ENCODE measurements at places on chromosomes 4 and X.

GRCh38 chrX:20218836-20219505 is 47.7 kb downstream of the RPS6KA3 start:
- no peak for DNase-seq

GRCh38 chrX:114924856-114925255 is 92.6 kb downstream of the IL13RA2 start:
- DNase-seq: no peak

DNA sequence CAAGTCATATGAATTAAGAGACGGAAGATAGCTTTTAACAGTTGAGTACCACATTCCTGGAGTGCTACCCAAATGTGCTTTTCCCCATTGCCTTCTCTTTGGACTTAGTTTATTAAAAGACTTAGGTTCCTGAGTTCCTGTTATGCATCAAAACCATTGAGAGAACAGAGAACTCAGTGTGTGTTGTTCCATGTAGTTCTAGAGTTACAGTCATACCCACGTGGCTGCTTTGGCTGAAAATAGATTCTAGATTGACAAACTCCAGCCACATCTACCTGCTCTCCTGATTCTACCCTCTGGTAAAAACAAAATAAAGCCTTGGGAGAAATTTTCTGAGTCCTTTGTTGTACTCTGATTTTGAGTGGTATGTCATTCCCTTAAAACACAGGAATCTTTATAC is 385.4 kb downstream of the IL15 start:
- DNase-seq: no peak

- no peak for DNase-seq
These were observed 10.3 kb downstream of the GNL3L start for GRCh38 chrX:54540289-54540688.

- DNase-seq: no peak
These were observed 297.4 kb upstream of the TACR3 start for GRCh38 chr4:104017213-104017612.

GRCh38 chr4:155785828-155786227 is 27.0 kb downstream of the GUCY1B1 start:
- no peak for DNase-seq

DNA sequence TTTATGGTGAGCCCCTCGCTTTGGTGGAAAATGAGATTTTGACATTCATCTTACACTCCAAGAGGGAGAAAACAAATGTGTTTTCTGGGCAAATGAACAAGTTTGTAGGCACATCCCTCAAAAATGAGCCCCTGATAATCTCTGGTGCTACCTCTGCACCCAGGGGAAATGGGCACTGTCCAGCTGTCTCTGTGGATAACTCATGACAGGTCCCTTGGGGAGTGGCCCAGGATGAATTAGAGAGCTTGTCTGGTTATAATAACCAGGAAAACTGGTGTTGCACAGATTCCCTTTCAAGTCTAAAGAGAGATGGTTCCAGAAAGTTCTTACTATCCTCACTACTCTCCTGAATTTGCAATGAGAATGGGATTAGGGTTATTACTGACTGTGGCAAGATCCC is 7.5 kb downstream of the RASL11B start:
- no peak for DNase-seq

DNA sequence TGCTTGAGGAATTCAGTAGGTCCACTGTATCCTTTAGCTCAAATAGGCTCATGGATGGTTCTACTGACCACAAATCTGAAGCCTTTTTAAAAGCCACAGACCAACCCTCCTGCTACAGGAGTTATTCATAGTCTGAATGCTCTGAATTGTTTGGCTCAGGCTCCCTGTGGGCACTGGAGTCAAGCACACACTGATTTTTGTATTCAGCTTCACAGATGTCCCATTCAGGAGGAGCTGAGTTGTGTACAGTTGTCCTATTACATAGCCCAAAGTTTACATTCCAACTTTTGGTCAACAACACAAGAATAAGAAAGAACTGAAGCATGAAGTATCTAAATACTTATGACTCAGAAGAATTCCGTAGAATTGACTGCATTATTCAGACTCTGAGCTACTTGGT is 243.9 kb downstream of the UNC5C start:
- DNase-seq: no peak

GRCh38 chrX:53438174-53438831 is 4.1 kb upstream of the HSD17B10 start:
- DNase-seq: no peak

DNA sequence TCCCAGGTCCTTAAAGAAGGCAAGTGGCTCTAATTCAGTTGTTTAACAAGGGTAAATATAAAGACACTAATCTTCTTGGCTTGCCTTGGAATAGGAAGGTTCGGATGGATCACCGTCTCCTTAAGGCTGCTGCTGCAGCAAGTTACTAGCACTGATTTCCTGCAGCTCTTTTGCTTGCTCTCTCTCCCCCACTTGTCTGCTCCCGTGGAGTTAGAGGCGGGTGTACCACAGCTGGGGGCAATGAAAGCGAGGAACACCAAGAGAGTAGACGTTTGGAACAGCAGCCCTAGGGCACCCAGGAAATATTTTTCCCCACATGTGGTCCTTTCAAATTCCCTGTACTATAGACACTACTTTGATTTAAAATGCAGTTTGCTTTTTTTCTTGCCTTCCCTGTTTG is 202.2 kb downstream of the SH2D1A start:
- no peak for DNase-seq

GRCh38 chr4:13907255-13907751 is 279.8 kb upstream of the BOD1L1 start:
- no peak for DNase-seq

DNA sequence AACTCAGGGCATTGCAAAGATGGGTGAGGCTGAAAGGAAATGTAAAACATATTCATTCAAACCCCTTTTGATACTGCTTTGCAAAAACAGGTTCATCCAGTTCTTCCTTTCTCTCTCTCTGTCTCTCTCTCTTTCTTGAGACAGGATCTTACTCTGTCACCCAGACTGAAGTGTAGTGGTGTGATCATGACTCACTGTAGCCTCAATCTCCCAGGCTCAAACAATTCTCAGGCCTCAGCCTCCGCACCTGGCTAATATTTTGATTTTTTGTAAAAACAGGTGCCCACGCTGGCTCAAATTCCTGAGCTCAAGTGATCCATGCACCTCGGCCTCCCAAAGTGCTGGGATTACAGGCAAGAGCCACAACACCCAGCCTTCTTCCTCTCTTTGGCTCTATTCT is 15.6 kb upstream of the DCHS2 start:
- DNase-seq: no peak

- DNase-seq: no peak
These were observed 25.5 kb downstream of the FAM120C start for GRCh38 chrX:54157561-54157960.

DNA sequence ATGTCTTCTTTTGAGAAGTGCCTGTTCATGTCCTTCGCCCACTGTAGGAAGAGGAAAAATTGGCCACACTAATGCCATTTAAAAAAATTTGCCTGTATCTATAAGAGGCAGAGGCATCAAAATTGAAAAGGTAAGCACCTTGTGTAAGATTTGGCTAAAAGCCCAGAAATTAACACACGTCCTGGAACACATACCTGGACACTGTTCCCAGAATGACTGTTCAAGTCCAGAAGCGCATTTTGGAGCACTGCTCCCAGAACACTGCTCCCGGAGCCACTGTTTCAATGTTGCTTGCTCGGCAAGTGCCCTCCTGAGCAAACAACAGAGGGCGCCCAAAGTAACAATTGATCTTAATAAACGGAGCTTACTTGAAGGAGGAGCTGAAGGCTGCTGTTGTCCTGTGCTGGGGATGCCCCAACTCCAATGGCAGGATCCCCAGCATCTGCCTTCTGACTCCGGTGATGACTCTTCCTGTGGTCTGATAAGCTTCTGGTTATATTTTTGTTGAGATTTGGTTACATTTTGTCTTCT is 1958.6 kb downstream of the C4orf33 start:
- DNase-seq: no peak

- peak; percentile 7 for DNase-seq
These were observed 2.1 kb downstream of the ASMTL start for GRCh38 chrX:1450361-1451161.

GRCh38 chr4:76210452-76210851 is 3.2 kb downstream of the SCARB2 start:
- no peak for DNase-seq

DNA sequence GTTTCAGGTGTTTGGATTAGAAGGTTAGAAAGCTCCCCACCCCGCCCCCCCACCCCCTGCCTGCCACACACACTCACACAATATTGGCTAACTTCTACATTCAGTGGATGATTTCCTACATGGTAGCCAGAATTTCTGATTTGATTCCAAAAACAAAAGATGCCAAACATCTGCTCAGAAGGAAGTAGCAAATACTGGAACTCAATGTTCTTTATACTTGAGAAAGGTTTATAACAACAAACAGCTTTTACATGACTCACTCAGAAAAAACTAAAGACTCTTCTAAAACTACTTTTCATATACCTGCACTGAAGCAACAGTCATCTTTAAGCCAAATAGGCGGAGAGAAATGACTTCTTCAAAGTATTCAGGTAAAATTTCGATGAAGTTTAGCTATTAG is 750.5 kb upstream of the POU3F4 start:
- no peak for DNase-seq

GRCh38 chr4:107913283-107913899 is 18.0 kb upstream of the CYP2U1 start:
- peak; percentile 18 for DNase-seq

- no peak for DNase-seq
These were observed 12.8 kb downstream of the GYG2 start for GRCh38 chrX:2841537-2841936.
